ENCODE measurements at places on chromosomes 12 and 14.

DNA sequence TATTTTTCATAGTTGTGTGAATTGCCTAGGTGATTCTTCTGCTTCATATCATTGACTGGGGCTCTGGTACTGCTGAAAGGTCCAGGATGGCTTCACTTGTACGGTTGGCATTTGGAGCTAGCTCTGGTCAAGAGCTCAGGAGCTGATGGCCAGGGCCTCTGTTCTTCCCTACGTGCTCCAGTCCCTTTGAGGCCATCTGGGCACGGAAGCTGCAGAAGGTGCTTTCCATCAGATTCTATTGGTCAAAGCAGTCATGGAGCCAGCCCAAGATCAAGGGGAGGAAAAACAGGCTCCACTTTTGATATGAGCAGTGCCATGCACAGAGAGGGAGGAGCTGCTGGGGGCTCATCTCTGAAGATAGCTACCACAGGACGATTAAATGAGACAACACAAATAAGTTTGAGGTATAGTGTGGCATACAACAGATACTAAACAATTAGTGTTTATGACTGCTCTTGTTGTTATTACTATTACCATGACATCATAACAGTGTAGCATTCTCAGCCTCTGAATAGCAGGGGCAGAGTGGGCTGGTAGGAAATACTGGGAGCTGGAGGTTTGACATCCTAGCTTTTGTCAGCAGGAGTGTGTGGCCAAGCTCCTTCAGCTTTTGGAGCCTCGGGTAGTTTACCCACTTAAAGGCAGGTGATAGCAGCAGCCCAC is 10.4 kb downstream of the KRT83 start:
- DNase-seq, result no peak

DNA sequence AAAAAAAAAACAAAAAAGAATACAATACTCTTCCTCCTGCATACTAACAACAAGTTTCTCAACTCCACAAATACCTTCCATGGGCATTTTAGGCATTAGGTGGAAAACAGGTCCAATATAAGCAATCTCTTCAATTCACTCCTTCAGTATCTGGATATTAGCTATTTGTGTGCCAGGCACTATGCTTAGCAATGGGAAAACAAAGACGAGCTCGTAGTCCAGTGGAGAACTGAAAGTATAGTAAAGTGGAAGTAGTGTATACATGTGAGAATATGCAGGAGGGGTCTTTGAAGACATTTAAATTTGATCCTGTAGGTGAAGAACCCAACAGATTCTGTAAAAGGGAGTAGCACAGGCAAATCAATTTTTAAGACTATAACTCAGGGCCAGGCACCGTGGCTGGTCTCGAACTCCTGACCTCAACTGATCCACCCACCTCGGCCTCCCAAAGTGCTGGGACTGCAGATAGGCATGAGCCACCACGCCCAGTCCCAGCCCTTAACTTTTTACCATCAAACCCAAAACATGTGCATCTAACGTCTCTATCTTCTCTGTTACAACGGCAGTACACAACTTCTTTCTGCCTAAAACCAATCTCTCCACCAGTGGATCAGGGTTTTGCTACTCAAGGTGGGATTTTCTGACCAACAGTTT is 10.6 kb downstream of the HECTD1 start:
- DNase-seq, result no peak

DNA sequence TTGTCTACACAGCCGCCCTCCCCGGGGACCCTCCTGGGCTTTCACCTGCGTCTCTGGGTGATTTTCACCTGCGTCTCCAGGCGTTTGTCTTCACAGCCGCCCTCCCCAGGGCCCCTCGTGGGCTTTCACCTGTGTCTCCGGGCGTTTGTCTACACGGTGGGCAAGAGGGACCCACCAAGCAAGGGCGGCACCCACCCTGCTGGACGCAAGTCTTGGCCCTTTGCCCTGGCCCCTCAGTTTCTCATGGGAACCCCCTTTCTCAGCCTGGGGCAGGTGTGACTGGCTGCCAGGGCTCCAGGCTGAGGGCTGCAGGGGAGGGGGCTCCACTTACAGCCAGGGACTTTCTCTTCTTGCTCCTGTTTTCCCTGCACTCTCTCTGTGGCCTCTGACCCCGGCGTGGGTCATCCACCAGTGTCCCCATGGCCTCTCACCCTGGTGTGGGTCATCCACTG is 68.6 kb upstream of the GALNT9 start:
- no peak for DNase-seq

DNA sequence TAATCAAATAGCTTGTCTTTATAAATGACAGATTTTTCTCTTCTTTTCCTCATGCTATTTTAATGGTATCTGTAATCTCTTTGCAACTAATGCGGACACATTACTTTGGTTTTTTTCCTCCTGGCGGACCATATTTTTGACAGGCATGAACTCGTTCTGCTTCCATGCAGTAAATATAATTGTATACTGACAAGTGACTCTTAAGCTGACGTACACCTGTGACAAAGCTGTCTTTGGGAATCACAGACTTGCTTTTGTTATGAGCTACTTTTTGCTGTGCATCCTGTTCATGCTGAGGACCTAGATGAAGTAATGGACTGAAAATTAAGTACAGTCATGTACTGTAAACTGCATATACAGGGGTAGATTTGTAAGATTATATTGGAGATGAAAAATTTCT is 434.3 kb upstream of the TMTC1 start:
- DNase-seq, result no peak

- peak; percentile 9 for DNase-seq
Measured at GRCh38 chr12:45726603-45727300, 2.8 kb upstream of the ARID2 start.

- no peak for DNase-seq
Measured at GRCh38 chr12:131226345-131227265, 272.9 kb downstream of the ADGRD1 start.

- DNase-seq, result no peak
Measured at GRCh38 chr12:16150276-16150675, 127.2 kb downstream of the SLC15A5 start.

- DNase-seq, result no peak
Measured at GRCh38 chr12:86228656-86229055, 27.5 kb downstream of the MGAT4C start.

DNA sequence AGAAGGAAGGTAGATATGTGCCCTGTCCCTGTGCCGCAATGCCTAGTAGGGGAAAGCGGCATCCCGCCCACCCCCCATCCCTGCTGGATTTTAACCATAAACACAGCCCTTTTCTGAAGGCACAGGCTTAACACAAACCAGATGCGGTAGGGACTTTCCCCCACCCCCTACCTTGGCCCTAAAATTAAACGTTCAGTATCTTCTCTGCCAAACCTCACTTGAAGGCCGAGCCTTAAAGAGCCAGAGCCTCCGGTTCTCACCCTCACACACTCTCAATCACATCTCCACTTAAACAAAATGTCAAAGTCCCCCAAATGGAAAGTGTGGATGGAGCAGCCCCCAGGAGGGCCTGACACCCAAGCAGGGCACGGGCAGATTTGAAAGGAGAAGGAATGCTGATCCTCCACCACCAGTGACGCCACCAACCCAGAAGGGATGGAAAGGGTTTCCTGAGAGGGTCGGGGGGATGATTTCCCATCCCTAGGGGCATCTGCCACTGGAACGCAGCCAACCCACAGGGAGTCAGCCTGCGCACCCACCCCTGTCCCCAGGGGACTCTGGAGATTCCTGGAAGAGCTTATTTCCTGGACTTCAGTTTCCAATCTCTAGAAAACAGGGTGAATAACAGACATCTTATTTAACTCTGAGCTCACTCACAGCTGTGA is 26.4 kb downstream of the ACTN1 start:
- no peak for DNase-seq

- DNase-seq, result no peak
Measured at GRCh38 chr14:61899497-61899896, 137.3 kb downstream of the SNAPC1 start.

GRCh38 chr12:6747216-6747615 is 5.7 kb downstream of the MLF2 start:
- DNase-seq, result no peak

DNA sequence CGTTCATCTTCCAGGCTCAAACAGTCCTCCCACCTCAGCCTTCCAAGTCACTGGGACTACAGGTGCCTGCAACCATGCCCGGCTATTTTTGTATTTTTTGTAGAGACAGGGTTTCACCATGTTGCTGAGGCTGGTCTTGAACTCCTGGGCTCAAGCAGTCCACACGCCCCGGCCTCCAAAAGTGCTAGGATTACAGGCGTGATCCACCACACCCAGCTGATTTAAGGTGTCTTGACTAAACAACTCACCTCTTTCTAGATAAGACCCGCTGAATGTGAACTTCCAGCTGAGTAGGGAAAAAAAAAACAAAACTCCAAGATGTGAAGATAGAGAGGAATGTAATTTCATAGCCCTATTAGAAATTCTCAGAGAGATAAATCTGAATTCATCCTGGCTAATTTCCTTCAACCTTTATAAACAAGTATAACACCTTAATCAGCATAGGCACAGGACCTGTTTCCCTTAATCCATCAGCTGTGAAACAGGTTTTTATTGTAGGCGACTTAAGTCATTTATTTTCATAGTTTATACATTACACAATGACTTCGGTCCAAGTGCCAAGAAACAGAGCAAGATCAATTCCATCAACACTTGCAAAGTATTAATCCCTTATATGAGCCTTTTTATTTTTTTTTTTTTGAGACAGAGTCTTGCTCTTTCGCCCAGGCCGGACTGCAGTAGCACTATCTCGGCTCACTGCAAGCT is 51.5 kb downstream of the HCAR2 start:
- no peak for DNase-seq

GRCh38 chr12:102962986-102963385 is 5.5 kb downstream of the ASCL1 start:
- no peak for DNase-seq

GRCh38 chr12:92425165-92425564 is 277.6 kb upstream of the PLEKHG7 start:
- DNase-seq, result no peak

- no peak for DNase-seq
Measured at GRCh38 chr14:99568567-99569560, 35.1 kb downstream of the CCDC85C start.

DNA sequence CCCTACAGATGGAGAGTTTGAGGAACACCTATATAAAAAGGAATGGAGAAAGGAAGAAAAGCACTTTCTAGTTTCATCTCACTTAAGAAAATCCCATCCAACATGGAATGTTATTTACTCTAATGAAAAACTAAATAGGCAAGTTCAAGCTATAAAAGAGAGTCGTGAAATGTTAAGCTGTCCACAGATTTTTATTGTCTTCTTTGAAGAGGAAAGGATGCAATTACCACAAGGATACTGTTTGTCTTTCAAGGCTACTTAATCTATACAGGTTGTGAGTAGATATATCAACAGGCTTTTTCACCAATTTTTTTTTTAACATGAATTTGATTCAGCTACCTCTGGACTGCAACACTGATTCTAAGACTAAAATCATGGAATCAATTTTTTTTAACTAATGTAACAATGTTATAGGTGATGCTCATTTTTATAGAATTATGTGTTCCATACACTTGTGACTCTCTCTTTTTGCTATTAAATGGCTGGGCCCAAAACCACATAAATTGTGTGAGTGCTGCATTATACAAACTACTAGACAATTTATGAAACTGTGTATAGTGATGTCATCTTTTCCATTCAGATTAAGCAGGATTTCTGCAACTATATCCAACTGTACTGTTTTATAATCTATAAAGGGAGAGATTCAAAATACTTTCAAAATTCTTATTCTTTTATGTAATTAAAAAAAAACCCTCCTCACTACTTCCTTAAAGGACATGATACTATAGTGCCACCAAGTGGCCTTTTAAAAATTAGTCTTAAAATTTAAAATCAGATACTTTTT is 26.8 kb upstream of the BMAL2 start:
- DNase-seq, result no peak

DNA sequence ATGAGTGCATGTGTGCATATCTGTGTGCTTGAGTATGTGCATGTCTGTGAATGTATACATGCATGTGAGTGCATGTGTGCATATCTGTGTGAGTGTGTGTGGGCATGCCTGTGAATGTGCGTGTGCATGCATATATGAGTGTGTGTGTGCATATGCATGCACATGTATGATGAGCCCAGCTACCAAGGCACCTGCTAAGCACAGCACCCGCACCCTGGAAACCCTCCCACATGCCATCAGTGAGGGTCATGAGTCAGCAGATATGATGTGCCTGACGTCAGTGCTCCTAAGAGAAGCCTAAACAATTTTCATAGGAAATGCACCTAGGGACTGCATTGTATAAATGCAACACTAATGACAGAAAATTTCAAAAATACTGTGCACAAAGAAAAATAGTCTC is 151.1 kb downstream of the KIF26A start:
- no peak for DNase-seq

DNA sequence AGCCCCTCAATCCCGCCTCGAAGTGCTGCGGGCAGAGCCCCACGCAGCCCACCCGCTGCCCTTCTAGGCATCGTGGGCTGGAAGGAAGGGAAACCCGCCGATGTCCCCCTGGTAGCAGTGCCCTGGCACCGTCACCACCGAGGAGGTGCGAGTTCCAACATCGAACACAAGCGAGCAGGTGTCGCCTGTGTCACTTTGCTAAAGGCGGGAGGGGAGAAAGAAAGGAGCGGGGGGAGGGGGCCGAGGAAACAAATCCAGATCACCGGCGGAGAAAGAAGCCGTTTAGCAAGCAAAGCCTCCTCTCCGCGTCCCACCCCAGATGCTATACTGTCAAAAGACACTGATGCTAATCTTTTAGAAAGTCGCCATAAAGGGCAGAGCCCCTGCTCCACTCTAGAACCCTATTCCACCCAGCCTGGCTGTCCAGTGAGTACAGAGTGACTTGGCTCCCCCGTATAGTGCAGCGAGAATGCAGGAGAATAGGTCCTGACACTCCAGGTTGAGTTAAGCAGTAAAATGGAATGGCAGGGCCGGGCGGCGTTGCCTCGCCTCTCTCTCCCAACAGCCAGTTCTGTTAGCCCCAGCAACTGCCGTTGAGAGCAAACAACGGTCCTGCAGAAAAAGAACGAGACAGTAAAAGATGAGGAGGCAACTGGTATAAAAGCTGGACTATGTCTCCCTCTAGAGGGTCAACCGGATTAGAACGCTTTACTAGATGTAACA is 67.9 kb upstream of the USP15 start:
- no peak for DNase-seq

DNA sequence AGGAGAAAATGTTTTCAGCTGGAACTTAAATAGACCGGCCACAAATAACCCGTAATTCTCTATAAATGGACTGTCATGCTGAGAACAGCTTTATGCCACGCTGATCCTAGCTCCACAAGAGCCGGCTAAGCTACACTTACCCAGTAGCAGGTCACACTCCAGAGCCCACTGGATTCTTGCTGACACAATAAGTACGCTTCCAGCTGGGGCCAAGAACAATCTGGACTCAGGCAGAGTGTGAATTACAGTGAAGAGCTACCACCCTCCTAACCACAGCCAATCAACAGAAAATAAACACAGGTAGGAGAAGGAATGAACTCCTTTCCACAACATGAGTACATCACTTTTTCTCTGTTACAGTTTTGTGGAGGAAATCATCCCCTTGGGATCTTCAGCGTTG is 531.3 kb downstream of the GALC start:
- DNase-seq, result no peak

- DNase-seq, result no peak
Measured at GRCh38 chr14:50770586-50770985, 60.4 kb downstream of the NIN start.

GRCh38 chr14:99524091-99524661 is 43.0 kb downstream of the CCNK start:
- no peak for DNase-seq
